PC-9 (cell line): ENCODE measurements at places on chromosomes 13 and 19. TPM values are rescaled to one million over a fixed set of nuclear protein-coding genes. Genes with fewer than 3 reads are reported as not detected.

- H3K27ac ChIP-seq, result no peak overlapping the region
- H3K4me3 ChIP-seq, result no peak overlapping the region
- DNase-seq, result no peak
- H3K36me3 ChIP-seq, result no peaks in the 10 kb centered on the region
- no peaks in the 10 kb centered on the region for H3K27me3 ChIP-seq
Observed at GRCh38 chr13:35732565-35732964, 256.1 kb upstream of the MAB21L1 start.

GRCh38 chr19:3119071-3119595 is 16.7 kb upstream of the GNA15 start:
- no peaks in the 10 kb centered on the region for H3K36me3 ChIP-seq
- H3K27ac ChIP-seq, result no peak overlapping the region
- no peaks in the 10 kb centered on the region for H3K27me3 ChIP-seq
- H3K4me1 ChIP-seq, result no peaks in the 10 kb centered on the region

FUT6 gene
- 0.43 and 0.55 TPM in 2 replicates for total RNA-seq

GRCh38 chr19:37079238-37079637 is 1.0 kb downstream of the ZNF420 start:
- no peak for DNase-seq
- no peak overlapping the region for H3K27ac ChIP-seq
- no peaks in the 10 kb centered on the region for H3K27me3 ChIP-seq
- 0 out of 2 replicates have a peak, but pooled peaks cover 8% of the 10 kb centered on the region for H3K36me3 ChIP-seq
- H3K4me1 ChIP-seq, result peaks cover 7% of the 10 kb centered on the region

GRCh38 chr13:112003396-112003795 is 63.6 kb upstream of the SOX1 start:
- H3K36me3 ChIP-seq, result no peaks in the 10 kb centered on the region
- H3K27me3 ChIP-seq, result peaks cover 98% of the 10 kb centered on the region
- no peak overlapping the region for H3K4me3 ChIP-seq
- no peak overlapping the region for H3K27ac ChIP-seq
- H3K4me1 ChIP-seq, result no peaks in the 10 kb centered on the region
- peak; percentile 30 for DNase-seq

ZNF497 gene
- 7.2 and 8.6 TPM in 2 replicates for total RNA-seq

- no peaks in the 10 kb centered on the region for H3K27me3 ChIP-seq
- peak overlapping the region; percentile 90 for H3K27ac ChIP-seq
- no peak for DNase-seq
- no peak overlapping the region for H3K4me3 ChIP-seq
- H3K4me1 ChIP-seq, result peaks cover 34% of the 10 kb centered on the region
- H3K36me3 ChIP-seq, result no peaks in the 10 kb centered on the region
Observed at GRCh38 chr13:50643060-50643459, 200.4 kb downstream of the DLEU7 start.

PRX gene
- total RNA-seq, result 6.6 and 9.2 TPM in 2 replicates

- H3K4me1 ChIP-seq, result no peaks in the 10 kb centered on the region
- H3K27me3 ChIP-seq, result no peaks in the 10 kb centered on the region
- H3K36me3 ChIP-seq, result no peaks in the 10 kb centered on the region
- H3K27ac ChIP-seq, result no peak overlapping the region
- H3K4me3 ChIP-seq, result no peak overlapping the region
- DNase-seq, result no peak
Observed at GRCh38 chr13:36834299-36834698, 15.3 kb downstream of the RFXAP start.

- peaks cover 58% of the 10 kb centered on the region for H3K4me1 ChIP-seq
- H3K27me3 ChIP-seq, result no peaks in the 10 kb centered on the region
- no peak for DNase-seq
Observed at GRCh38 chr19:17020823-17021222, 5.8 kb downstream of the CPAMD8 start.

IRGQ gene
- 23.3 and 31.6 TPM in 2 replicates for total RNA-seq

POU4F1 gene
- not detected in 2 replicates for total RNA-seq

- DNase-seq, result no peak
- H3K27ac ChIP-seq, result no peak overlapping the region
- no peaks in the 10 kb centered on the region for H3K27me3 ChIP-seq
Observed at GRCh38 chr13:75641026-75641425, 4.9 kb downstream of the LMO7 start.

DNA sequence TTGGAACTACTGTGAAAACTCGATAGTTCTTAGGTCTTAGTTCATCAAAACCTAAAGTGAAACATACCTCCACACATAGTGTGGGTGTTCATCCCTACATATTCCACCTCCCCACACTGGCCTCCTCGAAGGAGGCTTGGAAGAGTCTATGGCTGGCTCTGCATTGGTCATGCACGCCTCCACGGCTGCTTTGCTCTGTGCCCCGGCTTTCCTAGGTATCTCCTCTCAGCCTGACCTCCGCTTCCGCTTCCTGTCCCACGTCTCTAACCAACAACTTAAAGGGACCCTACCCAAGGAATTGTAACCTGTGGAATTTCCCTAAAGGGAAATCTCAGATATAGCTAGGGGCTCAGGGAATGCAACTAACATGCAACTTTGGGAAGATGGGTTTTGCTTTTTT is 79.7 kb upstream of the MBNL2 start:
- H3K4me1 ChIP-seq, result peaks cover 51% of the 10 kb centered on the region
- peak overlapping the region; percentile 79 for H3K27ac ChIP-seq
- H3K27me3 ChIP-seq, result no peaks in the 10 kb centered on the region
- H3K36me3 ChIP-seq, result no peaks in the 10 kb centered on the region

ZNF578 gene
- not detected in 2 replicates for total RNA-seq

SMIM44 gene
- not detected in 2 replicates for total RNA-seq
